ENCODE measurements at places on chromosomes 6 and 20.

- DNase-seq = no peak
Observed at GRCh38 chr20:61587681-61588289, 335.7 kb downstream of the CDH4 start.

DNA sequence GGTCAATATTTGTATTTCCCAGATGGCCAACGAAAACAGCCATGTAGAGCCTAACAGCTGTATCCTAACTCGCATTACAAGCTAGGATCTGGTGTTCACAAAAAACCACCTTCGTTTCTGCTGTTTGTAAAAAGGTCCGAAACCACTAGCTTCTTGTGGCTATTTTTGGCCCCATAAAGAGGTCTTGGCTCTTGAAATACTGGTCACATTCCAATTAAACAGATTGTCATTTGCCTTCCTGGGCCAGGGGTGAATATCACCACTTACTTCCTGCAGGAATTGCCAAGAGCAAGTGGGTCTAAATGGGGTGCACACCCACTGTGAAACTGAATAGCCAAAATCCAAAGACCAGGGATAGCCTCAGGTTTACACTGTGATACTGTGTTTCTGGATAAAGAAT lies 48.2 kb downstream of the TSHZ2 start:
- DNase-seq = no peak

- DNase-seq = peak; percentile 78
Observed at GRCh38 chr6:116561377-116562018, 7.9 kb downstream of the CALHM4 start.

DNA sequence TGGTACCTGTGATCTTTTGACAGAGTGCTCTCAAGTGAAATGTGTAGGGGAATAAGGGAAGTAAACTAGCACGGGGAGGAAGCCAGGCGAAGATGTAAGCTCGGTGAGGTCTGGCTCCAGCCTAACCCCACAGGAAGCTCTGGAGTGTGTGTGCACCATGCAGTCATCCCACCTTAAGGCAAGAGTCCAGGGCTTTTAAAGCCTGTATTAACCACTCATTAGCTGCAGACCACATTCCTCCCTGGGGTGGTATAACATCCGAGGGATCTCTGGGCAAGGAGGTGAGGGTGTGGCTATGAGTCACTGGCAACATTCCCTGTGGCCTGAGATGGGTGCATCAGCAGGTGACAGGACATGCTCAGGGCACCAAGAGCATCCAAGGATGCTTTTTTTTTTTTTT lies 12.5 kb upstream of the RANBP9 start:
- DNase-seq = no peak

DNA sequence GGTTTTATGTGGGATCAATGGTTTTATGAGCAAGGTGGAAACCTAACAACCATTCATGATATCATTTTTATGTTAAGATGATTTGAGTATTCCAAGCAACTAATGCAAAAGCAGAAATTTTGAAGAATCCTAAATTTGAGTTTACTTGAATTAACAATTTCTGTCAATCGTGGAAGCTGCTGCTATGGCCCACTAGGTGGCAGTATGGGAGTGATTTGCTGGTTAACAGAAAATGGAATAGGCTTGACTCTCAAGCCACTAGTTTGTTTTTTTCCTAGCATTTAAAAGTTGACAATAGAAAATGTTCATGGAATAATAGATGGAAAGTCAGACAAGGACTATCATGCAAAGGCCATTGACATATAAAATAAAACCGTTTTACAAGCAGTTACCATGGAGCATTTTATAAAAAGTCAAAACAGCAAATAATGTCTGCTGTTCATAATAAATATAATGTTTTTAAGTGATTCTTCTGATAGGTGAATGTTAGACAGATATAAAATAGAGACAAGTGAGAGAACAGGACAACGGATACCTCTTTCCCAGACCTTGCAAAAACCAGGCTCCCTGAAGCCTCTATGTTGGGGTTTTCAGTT lies 43.0 kb upstream of the TMEM200A start:
- peak; percentile 56 for DNase-seq

DNA sequence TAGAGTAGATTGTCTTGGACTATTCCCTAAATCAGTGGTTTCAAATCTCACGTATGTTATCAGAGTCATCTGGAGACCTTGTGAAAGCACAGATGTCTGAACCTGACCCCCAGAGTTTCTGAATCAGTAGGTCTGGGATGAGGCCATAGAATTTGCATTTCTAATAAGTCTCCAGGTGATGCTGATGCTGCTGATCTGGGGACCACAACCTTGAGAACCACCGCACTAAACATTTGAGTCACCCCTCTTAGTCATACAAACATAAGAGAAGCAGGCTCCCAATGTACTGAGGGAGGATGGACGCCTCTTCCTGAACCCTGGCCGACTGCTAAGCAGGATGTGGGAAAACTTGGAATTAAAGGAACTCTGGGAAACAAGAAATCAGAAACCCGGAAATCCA lies 187.8 kb upstream of the PRDM1 start:
- DNase-seq = peak; percentile 32

- no peak for DNase-seq
Observed at GRCh38 chr20:61815678-61816077, 250.0 kb downstream of the TAF4 start.

GRCh38 chr20:43911066-43911465 lies 3.6 kb upstream of the TOX2 start:
- peak; percentile 21 for DNase-seq

GRCh38 chr6:137638926-137639706 lies 144.9 kb upstream of the OLIG3 start:
- no peak for DNase-seq
